ENCODE measurements at places on chromosomes 16 and 17.

GRCh38 chr17:48563385-48563838, 14.7 kb downstream of the HOXB4 start:
- no peak for DNase-seq

DNA sequence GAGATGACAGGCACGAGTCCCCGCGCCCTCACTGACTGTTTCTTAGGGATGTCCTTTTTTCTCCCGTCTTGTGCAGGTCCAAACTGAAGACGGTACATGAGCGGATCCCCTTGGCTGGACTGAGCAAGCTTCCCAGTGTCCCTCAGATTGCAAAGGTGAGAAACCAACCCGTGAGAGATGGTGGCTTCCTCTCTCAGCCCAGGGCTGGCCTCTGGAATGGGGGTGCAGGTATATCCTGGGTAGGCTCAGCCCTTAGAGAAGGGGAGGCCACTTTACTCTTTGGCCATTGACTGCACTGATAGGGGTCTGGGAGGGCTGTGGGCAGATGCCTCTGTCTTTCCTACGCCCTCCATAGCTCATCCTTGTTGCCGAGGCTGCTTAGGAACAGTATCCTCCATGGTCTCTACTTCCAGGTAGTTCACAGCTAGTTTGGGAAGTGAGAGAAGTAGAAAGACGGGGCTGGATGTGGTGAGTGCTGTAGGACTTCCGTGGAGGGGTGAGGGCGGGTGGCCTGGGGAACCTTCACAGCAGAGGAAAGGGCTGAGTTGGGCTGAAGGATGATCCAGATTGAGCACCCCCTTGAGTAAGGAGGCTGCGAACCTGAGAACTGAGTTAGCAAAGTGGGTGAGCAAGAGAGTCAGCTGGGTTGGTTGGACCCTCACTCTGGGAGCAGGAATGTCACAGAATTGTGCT, 83.0 kb downstream of the OR1D5 start:
- DNase-seq = no peak

DNA sequence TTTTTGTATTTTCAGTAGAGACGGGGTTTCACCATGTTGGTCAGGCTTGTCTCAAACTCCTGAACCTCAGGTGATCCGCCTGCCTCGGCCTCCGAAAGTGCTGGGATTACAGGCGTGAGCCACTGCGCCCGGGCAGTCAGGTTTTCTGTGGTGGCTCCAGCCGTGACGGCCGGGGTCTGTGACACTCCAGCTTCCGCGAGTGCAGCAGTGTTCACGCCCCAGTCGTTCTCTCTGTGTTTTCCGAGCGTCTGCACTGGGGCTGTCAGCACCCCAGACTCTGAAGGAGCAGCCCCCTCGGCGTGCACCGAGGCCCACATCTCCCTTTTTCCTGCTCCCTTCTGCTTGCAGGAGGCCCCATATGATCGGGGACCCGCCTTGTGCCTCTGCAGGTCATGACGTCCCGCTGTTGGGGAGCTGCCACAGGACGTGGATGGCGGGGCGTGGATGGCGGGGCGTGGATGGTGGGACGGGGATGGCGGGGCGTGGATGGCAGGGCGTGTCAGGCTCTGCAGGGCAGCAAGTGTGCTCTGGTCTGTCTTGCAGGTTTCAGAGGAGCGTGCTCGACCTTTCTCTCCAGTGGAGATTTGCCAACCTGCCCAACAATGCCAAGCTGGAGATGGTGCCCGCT, 5.7 kb downstream of the ASPSCR1 start:
- DNase-seq = no peak

DNA sequence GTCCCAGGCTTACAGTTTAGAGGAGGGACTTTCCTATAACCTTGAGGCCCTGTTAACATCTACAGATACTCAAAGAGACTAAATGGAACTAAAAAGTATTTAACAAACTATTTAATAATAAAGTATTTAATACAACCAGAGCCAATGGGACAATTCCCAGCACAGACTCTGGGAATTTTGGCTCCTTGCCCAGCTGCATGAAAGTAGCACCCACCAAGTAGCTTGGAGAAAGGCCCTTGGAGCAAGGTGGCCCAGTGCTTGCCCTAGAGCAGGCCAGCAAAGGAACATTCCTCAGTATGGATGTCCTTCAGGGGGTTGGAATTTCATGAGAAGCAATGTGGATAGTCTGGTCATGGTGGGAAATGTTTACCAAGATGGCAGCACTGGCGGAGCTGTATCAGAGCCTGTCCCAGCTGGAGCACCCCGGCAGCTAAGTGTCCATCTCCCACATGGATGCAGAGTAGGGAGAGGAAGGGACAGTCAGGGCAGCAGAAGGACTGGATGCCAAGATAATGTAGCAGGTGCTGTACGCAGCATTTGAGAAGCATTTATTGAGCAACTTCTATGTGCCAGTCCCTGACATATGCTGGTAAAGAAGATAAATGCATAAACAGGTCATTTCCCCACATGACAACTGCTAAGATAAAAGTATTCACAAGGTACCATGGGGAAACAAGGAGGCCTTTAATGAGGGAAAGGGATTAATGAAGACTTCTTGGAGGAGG, 5.2 kb upstream of the SMARCD2 start:
- no peak for DNase-seq

- DNase-seq = no peak
Measured at GRCh38 chr16:19573997-19574396, 18.5 kb downstream of the VPS35L start.

GRCh38 chr17:20098314-20098713, 89.2 kb downstream of the SPECC1 start:
- no peak for DNase-seq

DNA sequence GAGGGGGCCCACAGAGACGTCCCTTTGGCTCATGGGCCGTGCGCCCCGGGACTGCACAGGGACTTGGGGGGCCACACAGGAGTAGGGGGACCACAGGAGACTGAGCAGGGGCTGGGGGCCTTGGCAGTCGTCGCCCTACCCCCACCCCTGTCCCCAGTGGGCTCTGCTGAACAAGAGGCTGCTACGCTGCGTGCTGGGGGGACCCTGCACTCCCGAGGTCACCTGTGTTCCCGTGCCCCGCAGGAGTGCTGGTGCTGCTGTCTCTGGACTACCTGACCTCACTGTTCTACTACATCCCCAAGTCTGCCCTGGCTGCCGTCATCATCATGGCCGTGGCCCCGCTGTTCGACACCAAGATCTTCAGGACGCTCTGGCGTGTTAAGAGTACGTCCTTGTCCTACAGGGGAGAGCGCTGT, 14.4 kb upstream of the RNF213 start:
- DNase-seq = peak; percentile 12

All from CD4-positive, alpha-beta T cell treated with Interleukin-15 for 1 hour (primary cell).